ENCODE measurements at places on chromosomes 12 and 14. TPM values are rescaled to one million over a fixed set of nuclear protein-coding genes. Genes with fewer than 3 reads are reported as not detected.

UNC79 gene
- under 0.01 TPM for total RNA-seq

C14orf180 gene
- not detected for total RNA-seq

CLEC7A gene
- total RNA-seq: not detected

ABCC9 gene
- total RNA-seq: 0.79 TPM

FNTB gene
- 6.8 TPM for total RNA-seq

SERPINA9 gene
- total RNA-seq: not detected

GPR132 gene
- 0.13 TPM for total RNA-seq

TMED8 gene
- total RNA-seq: 8.2 TPM

GYS2 gene
- 0.26 TPM for total RNA-seq

P2RX2 gene
- not detected for total RNA-seq

NOVA1 gene
- under 0.01 TPM for total RNA-seq

LRRIQ1 gene
- under 0.01 TPM for total RNA-seq

IRAK3 gene
- 1.6 TPM for total RNA-seq

MEG3 gene
- total RNA-seq: 3.7 TPM

TRIAP1 gene
- 45.2 TPM for total RNA-seq

ART4 gene
- not detected for total RNA-seq

BTG1 gene
- 14.7 TPM for total RNA-seq

RPL36AL gene
- total RNA-seq: 337 TPM

SRRM4 gene
- total RNA-seq: not detected

ISCU gene
- 141 TPM for total RNA-seq

CIROP gene
- total RNA-seq: not detected

HHIPL1 gene
- total RNA-seq: 1.2 TPM

HCAR1 gene
- 0.13 TPM for total RNA-seq

ETFBKMT gene
- 1.0 TPM for total RNA-seq

RERG gene
- 0.53 TPM for total RNA-seq

PTHLH gene
- total RNA-seq: 82.1 TPM

CRADD gene
- total RNA-seq: 11.8 TPM

AICDA gene
- not detected for total RNA-seq

MIPOL1 gene
- 16.6 TPM for total RNA-seq

SERPINA5 gene
- total RNA-seq: not detected

GLS2 gene
- total RNA-seq: 6.1 TPM

KRT79 gene
- 0.26 TPM for total RNA-seq

INSM2 gene
- total RNA-seq: not detected

RPL10L gene
- not detected for total RNA-seq
